ENCODE measurements at places on chromosomes 13 and 19. TPM values are rescaled to one million over a fixed set of nuclear protein-coding genes. Genes with fewer than 3 reads are reported as not detected.

The ZNF578 gene
- total RNA-seq = 1.9 TPM

DNA sequence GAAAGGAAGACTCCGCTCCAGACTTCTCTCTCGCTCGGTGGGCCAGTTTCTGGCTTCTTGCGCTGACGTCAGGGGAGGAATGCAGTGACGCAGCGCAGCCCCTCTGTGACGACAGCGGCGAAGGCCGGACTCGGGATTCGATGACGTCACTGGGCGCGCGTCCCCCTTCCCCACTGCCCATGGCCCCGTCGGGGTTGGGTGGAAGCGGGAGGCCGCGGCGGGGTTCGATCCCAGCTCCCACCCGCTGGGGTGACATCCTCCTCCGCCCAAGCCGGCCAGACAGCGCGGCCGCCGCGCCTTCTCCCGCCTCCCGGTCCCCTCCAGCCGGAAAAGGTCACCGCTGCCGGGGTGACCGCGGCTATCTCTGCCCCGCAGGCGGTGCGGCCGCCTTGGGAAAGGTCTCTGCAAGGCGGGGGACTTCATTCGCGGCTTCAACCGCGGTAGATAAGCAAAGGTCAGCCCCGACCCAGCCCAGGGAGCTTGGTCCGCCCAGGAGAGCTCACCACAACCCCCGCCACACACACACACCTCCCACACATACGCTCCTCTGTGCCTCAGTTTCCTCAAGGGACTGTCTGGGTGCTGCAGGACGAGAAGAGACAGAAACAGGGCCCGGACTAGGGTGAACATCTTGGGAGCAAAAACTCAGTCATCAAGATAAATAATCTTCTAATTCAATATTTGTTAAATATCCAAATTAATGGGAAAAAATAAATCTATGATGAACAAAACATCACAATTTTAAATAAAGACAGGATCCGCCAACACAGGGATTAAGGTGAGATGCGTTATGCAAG lies 844 bp upstream of the RFX1 start:
- peak overlapping the region; percentile 84 for H3K4me3 ChIP-seq
- no peak for DNase-seq
- H3K36me3 ChIP-seq = peaks cover 2% of the 10 kb centered on the region
- H3K27me3 ChIP-seq = no peaks in the 10 kb centered on the region
- H3K27ac ChIP-seq = peak overlapping the region; percentile 100

DNA sequence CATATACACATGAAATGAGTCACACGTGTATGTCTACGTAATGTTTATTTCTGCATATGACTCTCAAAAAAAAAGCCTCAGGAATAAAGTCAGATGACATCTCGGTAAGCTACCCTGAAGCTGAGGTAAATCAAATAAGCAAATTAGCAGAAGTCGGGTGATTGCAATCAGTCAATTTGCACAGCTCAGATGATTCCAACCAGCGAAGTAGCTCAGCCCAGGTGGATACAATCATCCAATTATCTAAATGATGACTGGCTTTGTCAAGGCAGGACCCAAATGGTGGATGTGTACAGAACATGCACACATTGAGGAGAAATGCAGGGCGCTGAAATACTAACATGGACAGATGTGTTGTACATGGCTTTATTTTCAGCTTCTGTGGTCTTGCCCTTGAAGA lies 148.5 kb downstream of the ZNF486 start:
- no peaks in the 10 kb centered on the region for H3K36me3 ChIP-seq
- H3K4me1 ChIP-seq = no peaks in the 10 kb centered on the region
- H3K27ac ChIP-seq = no peak overlapping the region
- no peaks in the 10 kb centered on the region for H3K27me3 ChIP-seq

DNA sequence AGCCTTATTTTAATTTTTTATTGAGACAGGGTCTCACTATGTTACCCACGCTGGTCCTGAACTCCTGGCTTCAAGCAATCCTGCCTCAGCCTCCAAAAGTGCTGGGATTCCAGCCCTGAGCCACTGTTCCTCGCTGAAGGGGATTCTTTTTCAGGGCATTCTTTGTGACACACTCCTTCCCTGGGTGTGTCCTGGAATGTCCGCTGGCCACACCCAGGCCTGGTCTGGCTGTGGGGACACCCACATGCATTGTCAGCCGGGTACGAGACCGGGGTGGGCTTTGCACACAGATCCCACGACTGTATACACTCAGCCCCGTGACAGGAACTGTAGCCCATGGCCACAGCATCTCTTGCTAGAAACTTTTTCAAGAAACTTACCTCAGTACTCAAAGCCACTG lies 34.4 kb upstream of the GATAD2A start:
- H3K27ac ChIP-seq = no peak overlapping the region
- peaks cover 24% of the 10 kb centered on the region for H3K4me1 ChIP-seq
- no peak overlapping the region for H3K4me3 ChIP-seq
- DNase-seq = no peak

- peaks cover 16% of the 10 kb centered on the region for H3K36me3 ChIP-seq
- no peak overlapping the region for H3K4me3 ChIP-seq
Measured at GRCh38 chr13:73849292-73849691, 284.9 kb downstream of the KLF12 start.
